RCC 7860 (cell line): ENCODE measurements at places on chromosomes 6 and 20.

DNA sequence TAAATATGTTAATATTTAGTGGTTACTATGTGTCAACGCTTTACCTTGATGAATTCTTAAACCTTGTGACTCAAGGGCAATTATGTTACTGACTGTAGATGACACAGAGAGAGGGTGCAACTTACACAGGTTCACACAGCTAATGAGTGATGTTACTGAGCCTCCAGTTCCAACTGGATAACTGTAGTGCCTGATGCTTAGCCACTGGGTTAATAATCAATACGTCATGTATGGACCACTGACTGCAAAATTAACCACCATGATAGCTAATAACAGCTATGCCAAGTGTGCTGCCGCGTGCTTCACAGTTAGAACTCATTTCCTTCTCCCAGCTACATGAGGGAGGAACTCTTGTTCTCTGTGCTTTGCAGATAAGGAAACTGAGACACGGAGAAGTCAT lies 45.4 kb downstream of the SIRPA start:
- DNase-seq = peak; percentile 8

DNA sequence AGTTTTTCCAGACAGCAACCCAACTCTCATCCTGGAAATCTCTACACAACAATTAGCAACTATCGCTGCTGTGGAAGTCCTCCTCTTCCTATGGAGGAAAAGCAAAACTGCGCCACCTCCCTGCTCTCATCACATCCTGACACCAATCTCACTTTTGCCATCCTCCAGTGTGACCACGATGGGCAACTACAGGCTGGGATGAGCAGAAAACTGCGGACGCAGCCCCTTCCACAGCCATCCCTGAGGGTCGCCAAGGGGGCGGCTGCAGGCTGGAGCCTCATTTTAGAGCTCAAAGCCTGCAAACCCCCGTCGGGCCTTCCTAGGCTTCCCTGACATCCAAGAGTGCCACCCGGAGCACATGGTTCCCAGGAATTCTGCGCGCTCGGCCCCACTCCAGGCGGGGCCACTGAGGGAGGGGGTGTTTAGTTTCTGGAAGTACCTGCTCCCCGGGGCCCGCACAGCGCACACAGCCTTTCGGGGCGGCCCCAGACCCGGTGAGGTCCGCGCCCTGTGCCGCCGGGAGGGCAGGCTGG lies 1.2 kb downstream of the TCFL5 start:
- no peak for DNase-seq

DNA sequence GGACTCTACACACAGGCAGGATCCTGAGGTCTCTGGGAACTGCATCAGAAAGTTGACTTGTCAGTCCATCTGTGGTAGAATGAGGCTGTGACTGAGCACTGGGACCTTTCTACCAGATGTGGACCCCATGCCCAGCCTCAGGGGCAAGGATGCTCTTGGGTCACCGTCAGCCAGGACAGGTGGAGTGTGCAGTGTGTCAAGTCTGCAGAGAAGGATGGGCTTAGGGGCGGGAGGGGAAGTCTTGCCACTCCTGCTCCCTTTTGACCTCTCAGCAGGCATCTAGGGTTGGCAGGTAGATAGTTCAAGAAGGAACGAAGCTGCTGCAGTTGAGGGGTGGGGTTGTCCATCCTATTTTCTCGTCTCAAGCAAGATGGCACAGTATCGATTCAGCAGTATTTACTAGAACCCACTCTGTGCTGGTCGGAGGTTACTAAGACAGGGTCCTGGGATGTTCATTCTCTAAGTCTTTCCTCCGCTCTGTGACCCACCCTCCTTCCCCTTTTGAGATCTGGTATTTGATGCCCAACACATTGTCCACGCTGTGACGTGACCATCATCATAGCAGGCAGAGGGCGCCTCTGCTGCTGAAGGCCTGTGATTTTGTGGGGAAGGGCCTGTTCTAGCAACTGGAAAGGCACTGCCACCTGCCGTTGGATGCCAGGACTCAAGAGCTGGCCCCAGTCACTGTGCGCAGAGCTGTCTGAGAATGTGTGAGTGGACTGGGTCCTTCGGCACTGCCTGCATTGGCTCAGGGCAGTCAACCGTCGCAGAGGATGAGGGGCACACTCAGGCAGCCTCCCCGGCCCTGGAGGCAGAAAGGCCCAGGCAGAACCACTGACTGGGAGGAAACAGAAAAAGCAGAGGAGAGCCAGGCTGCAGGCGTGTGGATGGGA lies 23.2 kb downstream of the RBCK1 start:
- DNase-seq = peak; percentile 62

DNA sequence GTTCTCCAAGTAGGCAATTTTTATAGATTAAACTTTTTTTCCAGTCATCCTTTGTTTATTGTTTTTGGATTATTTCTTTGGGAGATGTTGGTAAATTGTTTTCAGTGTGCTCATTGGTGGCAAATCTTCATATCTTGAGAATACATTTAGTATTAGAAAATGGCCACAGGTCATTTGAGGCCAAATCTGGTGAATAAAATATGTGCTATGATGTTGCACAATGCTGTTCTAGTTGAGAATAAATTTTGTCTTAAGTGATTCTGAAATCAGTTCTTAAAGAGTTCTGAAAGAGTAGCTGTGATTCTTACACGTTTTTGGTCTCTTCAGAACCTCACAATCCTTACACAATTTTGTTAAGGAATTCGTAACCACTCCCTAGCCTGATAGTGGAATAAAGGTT lies 20.1 kb downstream of the CDKAL1 start:
- no peak for DNase-seq

DNA sequence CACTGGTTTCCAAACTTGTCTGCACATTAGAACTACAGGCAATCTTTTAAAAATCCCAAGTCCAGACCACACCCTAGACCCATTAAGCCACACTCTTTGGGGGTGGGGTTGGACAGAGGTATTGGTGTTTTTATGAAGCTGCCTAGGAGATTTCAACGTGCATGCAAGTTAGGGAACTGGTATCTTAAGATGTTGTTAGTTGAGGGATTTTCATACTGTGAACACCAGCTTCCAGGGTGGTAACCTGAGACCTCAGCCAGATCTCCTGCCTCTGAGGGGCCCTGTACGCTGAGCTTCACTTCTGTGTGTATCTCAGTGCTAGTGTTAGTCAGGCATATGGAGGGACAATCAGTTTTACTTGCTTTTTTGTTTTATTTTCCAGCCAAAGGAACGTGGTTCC lies 138.0 kb downstream of the UTRN start:
- DNase-seq = no peak

- DNase-seq = no peak
These were observed 228.4 kb upstream of the JAG1 start for GRCh38 chr20:10902174-10902573.

GRCh38 chr6:140660295-140660694 lies 1285.8 kb upstream of the CITED2 start:
- no peak for DNase-seq

DNA sequence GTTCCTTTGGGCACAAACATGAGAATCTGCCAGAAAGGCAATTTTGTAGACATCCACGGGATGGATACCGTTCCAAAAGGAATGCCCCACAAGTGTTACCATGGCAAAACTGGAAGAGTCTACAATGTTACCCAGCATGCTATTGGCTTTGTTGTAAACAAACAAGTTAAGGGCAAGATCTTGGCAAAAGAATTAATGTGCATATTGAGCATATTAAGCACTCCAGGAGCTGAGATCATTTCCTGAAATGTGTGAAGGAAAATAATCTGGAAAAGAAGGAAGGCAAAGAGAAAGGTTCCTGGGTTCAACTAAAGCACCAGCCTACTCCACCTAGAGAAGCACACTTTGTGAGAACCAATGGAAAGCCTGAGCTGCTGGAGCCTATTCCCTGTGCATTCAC lies 103.9 kb upstream of the ARG1 start:
- DNase-seq = no peak

- no peak for DNase-seq
These were observed 22.8 kb upstream of the MEI4 start for GRCh38 chr6:77630014-77630413.

DNA sequence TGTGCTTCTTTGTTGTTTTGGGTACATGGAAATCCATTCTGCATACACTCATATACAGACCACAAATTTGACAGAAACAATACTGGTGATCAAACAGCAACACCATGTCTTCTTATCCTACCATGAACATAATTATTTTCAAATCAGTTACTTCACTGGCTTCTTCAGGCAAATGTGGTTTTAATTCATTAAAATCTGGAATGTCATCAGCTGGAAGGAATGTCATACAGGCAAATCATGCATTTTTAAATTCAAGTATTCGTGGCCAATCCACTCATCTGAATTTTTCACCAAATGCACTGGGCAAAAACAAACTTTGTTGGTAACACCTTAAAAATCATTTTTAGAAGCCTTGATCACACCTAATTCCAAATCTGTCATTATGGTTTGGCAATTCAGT lies 59.3 kb downstream of the KIF6 start:
- no peak for DNase-seq
